HT1080 (cell line): ENCODE measurements at places on chromosomes 5 and 9. TPM values are rescaled to one million over a fixed set of nuclear protein-coding genes. Genes with fewer than 3 reads are reported as not detected.

The SPINK13 gene
- total RNA-seq: 0.30 TPM in 1 of 2 replicates, not detected in the other

DNA sequence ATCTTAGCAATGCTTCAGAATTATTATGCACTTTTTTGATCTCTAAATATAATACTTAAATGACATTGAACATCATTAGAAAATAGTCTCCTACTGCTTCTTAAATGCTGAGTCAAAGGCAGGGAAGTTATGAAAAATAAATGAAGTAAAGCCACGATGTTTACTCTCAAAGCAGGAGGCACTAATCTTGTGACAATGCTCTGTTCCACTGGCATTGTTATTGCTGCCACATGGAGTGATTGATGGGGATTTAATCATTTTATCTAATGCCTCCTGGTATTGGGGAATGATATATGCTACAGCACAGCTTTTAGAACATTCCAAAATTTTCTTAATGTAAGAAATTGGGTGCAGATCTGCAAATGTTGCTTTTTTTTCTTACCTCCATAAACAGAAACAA lies 1655.4 kb upstream of the NUDT12 start:
- no peak for DNase-seq

DNA sequence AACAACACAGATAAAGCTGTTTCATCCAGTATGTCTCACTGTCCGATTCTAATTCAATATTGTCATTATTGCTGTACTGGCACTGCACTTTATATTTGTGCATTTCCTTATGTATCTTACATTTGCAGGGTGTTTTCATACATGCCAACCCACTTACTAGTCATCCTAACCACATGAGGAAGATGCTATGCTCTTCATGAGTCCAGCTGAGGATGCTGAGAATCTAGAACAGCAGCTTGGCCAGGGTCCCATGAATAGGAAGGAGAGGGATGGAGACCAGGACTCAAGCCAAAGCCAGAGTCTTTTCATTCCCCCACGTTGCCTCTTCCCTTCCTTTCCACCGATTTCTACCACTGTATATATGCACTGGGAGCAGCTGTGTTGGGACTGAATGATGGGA lies 292.8 kb upstream of the KLF4 start:
- DNase-seq: peak; percentile 40

- no peak for DNase-seq
Observed at GRCh38 chr5:160262151-160263074, 33.1 kb downstream of the FABP6 start.

GRCh38 chr9:112170235-112170634 lies 4.9 kb downstream of the SUSD1 start:
- no peak for DNase-seq

The PRELID2 gene
- total RNA-seq: 7.6 and 13.9 TPM in 2 replicates
